ENCODE measurements at places on chromosomes 13 and 19.

DNA sequence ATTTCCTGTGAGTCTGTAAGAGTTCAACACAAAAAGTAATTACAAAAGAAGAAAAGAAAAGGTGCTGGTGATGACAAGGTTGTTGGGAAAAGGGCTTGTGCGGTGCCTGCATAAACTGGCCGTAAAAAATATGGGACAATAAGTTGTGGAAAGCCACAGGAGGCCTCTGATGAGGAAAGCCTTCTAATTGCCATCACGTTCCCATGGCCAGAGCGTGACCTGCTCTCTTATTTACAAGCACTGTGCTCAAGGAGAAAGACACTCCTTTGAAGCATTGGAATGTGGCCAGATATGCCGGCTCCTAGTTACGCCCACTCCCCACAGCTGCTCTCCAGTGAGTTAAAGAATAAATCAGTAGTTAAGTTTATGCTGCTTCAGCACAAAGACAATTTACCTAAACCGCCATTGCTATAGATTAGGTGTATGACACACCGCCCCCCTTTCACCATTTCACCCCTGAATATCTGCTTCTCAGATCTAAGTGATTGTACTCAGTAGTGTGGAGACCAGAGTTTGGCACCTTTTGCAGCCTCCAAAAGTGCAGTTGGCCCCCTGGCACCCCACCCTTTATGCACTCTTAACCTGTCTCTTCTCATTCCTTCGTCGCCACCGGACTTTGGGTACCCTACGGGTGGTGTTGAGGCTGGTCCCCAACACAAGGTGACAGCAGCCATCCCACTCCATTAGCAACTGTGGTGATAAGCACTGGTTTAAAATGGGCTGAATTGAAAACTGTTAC, 8.1 kb upstream of the PGLYRP1 start:
- no peak for DNase-seq

GRCh38 chr13:111964411-111965035, 102.4 kb upstream of the SOX1 start:
- DNase-seq = no peak

DNA sequence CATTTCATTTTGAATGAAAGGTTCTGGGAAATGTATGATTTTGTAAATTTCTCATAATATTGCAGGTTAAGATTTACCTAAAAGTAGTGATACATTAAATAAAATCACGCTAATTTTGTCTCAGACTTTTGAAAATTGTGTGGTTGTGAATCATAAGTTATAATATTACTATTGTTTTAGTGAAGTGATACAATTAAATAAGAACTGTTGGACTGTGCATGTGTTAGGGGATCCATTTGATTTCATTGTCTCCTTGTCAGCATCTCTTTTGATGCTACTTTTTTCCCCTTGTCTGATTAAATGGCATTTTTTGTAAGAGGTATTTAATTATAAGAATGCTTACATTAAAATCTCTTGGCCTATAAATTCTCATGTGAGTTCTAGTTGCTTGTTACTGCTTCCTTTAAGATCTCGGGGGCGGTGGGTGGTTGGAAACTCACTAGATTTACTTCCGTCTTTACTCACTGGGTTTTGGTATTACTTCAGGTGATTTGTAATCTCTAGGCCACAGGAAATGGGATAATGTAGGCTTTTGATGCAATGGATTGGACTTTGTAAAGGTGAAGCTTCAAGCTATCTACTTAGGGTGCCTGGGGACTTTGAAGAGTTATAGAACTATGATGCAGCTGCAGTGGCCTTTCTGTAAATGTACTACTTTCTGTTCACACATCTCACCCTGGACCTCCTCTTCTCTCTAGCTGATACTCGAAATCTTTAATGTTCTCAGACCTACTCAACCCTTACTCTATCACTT, 66.5 kb downstream of the PAN3 start:
- no peak for DNase-seq

DNA sequence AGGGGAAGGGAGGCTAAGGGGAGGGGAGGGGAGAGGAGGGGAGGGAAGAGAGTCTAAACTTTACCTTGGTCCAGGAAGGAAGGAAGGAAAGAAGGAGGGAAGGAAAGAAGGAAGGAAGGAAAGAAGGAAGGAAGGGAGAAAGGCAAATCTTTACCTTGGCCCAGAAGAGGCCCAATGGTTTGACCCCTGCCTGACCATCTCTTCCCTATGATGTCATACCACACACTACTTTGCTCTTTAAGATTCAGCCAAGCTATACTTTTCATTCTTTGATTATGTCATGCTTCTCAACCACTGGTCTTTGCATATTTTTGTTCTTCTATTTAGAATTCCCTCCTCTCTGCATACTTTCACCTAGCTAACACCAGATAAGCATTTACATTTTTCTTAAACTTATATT, 1077.5 kb downstream of the PCDH9 start:
- no peak for DNase-seq

DNA sequence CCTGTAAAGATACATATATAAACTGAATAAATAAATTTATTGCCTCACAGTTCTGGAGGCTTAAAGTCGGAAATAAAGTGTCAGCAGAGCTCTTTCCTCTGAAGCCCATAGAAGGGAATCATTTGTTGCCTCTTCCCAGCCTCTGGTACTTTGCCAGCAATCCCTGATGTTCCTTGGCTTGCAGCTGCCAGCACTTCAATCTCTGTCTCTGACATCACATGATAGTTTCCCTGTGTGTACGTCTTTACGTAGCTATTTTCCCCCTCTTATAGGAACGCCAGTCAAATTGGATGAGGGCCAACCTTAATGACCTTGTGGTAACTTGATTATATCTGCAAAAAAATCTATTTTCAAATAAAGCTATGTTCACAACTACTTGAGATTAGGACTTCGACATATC, 250.9 kb downstream of the LIG4 start:
- DNase-seq = no peak

Data from activated T-cell treated with anti-CD3 and anti-CD28 coated beads for 1 hour (primary cell).